Astrocyte of the cerebellum (primary cell): ENCODE measurements at places on chromosomes 3 and 15.

DNA sequence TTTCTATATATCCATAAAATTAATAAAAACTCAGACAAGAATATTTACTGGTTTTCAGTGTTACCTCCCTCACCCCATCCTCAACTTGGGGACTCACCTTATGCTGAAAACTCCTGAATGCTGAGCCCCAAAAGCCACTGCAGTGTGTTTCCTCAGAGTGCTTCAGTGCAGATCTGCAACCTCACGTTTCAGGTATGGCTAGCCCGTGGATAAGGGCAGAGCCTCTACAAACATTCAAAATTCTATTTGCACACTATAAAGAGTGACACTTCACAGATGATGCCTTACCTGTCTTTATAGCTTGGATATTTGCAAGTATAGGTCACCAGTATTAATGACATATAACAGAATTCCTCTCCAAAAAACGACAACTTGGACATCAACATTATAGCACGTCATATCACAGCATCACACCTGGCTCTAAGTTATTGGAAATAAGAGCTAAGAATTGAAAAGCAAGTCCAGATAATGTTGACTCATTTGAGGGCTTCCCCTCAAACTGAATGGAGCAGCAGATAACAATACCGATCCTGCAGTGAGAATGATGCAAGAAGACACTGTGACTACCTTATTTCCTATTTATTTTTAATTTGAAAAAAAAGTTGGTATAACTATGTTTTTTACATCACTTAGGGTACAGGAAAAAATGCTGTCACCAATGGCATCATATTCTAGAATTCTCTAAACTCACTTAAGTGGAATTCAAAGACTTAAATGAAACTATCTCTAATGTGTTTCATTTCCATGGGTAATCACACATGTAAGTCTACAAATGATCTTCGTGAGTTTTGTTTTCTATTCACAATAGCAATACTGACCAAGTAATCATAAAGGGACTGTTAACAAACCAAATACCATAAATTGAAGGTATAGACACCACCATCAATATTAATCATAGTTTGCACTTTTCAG is 40.7 kb upstream of the RSL24D1 start:
- DNase-seq: no peak

DNA sequence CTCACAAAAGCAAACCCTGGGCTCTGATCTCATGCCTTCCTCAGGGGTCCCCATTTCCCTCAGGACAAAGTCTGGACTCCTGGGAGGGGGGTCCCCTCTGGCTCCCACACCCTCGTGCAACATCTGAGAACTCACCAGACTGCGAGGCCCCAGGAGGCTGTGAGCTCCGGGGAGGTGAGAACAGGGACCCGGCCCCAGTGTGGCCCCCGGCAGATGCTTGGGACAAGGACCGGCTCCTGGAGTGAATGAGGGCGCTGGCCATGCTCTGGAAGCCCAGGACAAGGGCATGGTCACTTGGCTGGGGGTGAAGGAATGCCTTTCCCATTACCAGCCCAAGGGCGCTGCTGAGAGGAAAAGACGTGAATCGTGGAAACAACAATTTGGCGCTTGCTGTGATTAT is 48.0 kb downstream of the LINGO1 start:
- no peak for DNase-seq

DNA sequence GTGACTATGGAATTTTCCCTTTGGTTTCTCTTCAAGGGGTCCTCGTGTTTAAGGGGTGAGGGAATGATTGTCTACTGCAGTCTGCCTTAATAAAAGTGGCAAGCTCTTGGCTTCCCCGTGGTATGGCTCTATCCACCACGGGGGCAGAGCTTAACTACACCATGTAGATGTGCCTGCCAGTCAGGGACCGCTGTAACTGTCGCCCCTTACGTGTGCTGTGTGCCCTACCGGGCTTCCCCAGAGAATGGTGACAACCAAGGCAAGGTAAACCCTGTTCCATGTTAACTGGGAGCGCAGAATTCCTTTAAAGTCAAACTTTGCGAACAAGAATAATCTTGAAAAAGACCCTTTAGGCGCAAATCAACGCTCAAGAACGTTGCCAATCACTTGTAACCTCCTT is 966 bp upstream of the C3orf80 start:
- no peak for DNase-seq

DNA sequence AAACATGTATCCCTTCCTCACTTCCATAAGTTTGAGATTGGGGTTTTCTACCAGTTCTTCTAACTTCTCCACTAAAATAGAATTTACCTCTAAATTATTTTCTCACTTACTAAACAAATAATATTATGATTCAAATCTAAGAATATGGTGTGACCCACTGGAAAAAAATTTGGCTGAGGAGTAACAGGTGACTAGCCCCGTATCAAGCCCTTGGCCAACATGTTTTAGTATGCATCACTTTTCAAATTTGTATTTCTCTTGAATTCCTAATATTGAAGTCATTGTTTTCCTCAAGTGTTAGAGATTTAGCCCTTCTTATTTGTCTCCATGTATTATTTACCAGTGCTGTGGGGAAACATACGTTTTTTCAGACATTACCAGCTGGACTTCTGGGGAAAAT is 759.4 kb downstream of the NSUN3 start:
- DNase-seq: no peak

DNA sequence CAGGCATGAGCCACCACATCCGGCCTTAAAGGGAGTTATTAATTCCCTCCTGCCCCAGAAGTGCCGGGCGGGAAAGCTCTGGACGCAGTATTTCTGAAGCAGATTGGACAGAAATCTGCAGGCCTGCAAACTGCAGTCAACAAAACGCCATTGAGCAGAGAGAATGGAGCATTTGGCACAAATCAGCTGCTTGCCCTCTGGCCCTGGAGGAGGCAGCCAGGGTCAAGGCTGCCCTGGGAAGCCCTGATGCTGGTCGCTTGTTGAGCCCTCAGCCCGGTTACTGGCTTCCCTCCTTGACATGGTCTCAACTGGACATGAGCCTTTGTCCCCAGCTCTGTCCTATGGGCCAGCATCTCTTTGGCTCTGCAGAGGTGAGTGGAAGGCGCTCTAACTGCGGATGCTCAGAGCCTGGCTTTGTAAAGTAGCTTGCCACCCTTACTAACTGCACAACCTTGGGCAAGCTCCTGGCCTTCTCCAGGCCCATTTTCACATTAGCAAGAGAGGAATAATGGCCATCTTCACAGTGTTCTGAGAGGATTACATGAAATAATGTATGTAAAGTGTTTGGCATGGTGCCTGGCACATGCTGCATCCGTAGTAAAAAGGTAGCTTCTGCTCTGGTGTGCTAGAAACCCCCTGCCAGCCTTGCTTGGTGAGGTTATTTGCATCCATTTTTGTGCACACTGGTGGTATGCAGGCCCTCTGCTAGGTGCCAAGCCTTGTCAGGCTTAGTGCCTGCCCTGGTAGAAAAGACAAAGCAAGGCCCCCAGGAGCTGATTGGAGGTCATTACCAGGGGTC is 4.1 kb downstream of the SEMA4B start:
- DNase-seq: no peak
